CD14-positive monocyte (primary cell): ENCODE measurements at places on chromosomes 12 and 14.

- DNase-seq = no peak
Measured at GRCh38 chr12:28954333-28954732, 194.7 kb upstream of the FAR2 start.

GRCh38 chr12:40502322-40502721 lies 189.9 kb upstream of the CNTN1 start:
- DNase-seq = no peak

DNA sequence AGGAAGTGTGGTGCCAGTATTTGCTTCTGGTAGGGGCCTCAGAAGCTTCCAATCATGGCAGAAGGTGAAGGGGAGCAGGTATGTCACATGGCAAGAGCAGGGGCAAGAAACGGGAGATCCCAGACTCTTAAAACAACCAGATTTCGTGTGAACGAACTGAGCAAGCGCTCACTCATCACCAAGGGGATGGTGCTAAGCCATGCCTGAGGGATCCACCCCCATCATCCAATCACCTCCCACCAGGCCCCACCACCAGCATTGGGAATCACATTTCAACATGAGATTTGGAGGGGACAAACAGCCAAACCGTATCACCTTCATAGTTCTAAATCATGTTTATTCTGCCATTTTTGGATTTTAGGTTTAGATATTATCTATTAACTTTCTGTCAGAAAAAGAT lies 140.9 kb downstream of the TGFB3 start:
- DNase-seq = no peak

DNA sequence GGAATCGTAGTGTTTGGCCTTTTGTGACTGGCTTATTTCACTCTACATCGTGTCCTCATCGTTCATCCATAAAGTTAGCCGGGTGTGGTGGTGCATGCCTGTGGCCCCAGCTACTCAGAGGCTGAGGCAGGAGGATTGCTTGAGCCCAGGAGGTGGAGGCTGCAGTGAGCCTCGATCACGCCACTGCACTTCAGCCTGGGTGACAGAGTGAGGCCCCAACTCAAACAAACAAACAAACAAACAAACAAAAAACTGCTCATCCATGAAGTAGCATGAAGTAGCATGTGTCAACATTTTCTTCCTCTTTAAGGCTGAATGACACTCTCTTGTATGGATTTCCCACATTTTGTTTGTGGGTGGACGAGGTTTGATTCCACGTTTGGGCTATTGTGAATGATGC lies 44.0 kb upstream of the MEG3 start:
- DNase-seq = no peak

GRCh38 chr12:129483111-129483893 lies 420.5 kb downstream of the TMEM132D start:
- DNase-seq = no peak

DNA sequence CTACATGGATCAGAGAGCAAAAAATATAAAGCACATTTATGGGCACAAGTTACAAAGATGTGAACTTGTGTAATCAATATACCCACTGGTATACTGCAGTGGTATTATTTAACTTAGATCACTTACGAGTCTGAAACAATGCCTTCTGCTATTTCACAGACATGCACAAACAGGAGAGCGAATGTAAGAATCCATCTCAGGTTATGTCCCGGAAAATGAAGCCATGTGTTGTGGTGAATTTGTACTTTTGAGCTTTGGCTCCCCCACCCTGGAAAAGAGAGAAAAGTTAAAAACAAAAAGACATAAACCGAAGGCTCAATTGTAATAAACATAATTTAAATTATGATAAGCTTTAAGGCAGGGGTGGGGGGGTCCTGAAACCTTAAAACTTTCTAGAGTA lies 7.6 kb downstream of the ABCC9 start:
- DNase-seq = no peak

GRCh38 chr14:68248481-68249255 lies 429.1 kb downstream of the RAD51B start:
- DNase-seq = peak; percentile 54

DNA sequence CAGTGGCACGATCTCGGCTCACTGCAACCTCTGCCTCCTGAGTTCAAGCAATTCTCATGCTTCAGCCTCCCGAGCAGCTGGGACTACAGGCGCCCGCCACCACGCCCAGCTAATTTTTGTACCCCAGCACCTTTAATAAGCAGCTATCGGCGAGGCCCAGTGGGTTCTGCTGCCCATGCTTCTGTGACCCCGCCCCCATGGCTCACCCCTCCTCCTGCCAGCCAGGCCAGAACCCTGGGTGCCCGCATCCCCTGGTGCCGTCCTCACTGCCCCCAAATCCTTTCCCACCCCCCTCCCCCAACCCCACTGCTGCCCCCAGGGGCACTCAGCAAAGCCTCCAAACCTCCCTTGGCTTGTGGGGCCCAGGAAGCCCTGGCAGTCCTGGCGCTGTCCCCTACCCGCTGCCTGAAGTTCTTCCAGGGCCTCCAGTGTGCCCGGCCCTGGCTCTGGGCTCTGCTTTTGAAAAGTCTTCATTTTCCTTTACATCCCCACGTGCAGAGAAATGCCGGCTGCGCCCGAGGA lies 14.5 kb downstream of the BAG5 start:
- no peak for DNase-seq

DNA sequence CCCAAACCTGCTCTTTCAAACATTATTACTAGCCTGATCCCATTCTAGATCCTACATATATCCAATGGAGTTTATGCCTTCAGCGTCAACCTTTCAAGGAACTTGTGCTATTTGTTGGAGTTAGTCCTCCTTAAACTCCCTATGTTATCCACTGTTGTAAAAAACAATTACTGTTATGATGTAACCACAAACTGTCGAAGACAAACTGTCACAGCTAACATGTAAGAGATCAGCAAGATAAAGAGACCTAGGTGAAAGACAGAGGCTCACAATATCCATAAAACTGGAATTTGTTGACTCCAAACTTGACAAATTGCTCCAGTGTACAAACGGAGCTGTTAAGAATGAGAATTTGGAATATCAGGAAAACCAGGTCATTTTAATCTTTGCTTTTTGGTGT lies 70.7 kb downstream of the CDK17 start:
- DNase-seq = no peak

DNA sequence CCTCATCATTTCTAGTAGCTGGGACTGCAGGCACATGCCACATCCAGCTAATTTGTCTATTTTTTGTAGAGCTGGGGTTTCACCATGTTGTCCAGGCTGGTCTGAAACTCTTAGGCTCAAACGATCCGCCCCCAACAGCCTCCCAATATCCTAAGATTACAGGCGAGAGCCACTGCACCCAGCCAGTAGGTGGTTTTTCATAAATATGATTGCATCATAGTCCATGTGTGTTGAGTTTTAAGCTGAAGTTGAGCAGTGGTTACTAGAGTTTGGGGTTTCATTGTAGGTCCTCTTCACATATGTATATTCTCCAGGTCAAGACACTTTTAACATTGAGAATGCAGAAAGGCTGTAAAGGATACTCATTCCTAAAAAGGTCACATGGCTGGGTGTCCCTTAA lies 13.1 kb upstream of the TNS2 start:
- no peak for DNase-seq

- no peak for DNase-seq
Measured at GRCh38 chr12:13887779-13888388, 93.5 kb downstream of the GRIN2B start.

DNA sequence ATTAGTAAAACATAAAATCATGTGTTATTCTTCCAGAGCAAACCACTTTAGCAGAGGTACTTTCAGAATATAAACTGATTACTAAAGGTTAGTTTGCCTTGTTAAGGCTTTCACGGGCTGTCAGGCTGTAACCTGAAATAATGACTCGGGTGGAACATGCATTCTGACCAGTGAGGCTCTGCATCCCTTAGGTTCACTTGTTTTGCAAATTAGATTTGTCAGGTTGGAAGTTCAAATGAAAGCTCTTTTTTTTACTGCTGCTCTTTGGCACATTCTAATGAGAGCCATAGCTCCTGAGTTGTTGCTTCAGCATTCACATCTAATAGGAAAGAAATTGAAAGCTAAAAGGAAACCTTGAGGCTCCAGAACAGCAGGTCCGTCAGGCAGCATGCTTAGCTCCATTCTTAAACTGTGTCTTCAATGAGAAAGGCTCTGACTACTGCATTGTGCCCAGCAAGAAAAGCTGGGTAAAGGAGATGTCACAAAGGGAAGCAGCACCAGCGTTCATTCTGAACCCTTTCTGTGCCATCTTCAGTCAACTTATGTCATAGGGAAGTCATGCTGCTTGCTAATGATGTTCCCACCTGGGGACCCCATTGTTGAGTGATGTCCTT lies 445.5 kb upstream of the FBXO33 start:
- no peak for DNase-seq

- DNase-seq = no peak
Measured at GRCh38 chr14:61899497-61899896, 137.3 kb downstream of the SNAPC1 start.

GRCh38 chr12:25194214-25194613 lies 746 bp downstream of the DNAI7 start:
- no peak for DNase-seq
